ENCODE measurements at places on chromosomes 6 and 20. TPM values are rescaled to one million over a fixed set of nuclear protein-coding genes. Genes with fewer than 3 reads are reported as not detected.

DNA sequence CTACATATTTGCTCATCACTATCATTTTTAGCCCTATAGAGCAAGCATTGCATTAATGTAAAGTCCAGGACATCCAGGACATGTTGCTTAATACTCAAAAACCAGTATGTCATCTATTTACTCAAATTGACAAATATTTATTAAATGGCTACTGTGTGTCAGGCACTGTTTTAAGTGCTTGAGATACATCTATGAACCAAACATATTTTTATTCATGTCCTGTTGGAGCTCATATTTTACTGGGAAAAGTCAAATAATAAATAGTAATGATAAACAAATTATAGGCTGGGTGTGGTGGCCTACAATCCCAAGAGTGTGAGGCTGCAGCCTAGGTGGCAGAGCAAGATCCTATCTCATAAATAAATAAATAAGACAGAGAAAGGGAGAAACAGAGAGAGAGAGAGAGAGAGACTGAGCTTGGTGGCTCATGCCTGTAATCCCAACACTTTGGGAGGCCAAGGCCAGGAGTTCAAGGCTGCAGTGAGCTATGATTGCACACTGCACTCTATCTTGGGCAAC, 227.9 kb downstream of the GJA1 start:
- H3K4me1 ChIP-seq: no peaks in the 10 kb centered on the region
- no peaks in the 10 kb centered on the region for H3K36me3 ChIP-seq
- DNase-seq: no peak

GRCh38 chr6:39493777-39494176, 171.3 kb upstream of the KCNK16 start:
- no peak overlapping the region for H3K4me3 ChIP-seq
- DNase-seq: no peak
- H3K27me3 ChIP-seq: no peaks in the 10 kb centered on the region
- no peak overlapping the region for H3K27ac ChIP-seq

DNA sequence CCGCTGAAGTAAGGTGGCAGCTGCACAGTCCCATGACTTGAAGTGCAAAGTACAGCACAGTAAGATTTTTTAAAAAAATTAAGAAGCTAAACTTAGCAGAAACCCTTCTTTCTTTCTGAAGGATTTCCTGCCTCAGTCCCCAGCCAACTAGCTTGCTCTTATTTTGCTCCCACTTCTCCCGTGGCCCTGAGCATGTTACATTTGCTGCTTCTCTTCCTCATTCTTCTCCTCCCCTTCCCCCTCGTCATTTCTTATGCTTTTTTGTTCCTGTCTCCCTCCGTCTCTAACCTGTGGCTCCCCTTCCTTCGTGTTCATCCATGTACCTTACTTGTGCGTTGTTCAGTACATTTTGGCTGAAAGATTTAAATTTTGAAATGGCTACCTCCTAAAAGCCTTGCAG, 123.0 kb downstream of the SASH1 start:
- no peak overlapping the region for H3K27ac ChIP-seq
- H3K4me1 ChIP-seq: no peaks in the 10 kb centered on the region
- no peak for DNase-seq
- peaks cover 2% of the 10 kb centered on the region for H3K27me3 ChIP-seq

SMIM8 gene
- 8.5 TPM for total RNA-seq

KPNA5 gene
- 6.0 TPM for total RNA-seq
